ENCODE measurements at places on chromosomes 1 and 21.

- DNase-seq, result no peak
Measured at GRCh38 chr1:35112668-35113067, 33.5 kb downstream of the ZMYM1 start.

DNA sequence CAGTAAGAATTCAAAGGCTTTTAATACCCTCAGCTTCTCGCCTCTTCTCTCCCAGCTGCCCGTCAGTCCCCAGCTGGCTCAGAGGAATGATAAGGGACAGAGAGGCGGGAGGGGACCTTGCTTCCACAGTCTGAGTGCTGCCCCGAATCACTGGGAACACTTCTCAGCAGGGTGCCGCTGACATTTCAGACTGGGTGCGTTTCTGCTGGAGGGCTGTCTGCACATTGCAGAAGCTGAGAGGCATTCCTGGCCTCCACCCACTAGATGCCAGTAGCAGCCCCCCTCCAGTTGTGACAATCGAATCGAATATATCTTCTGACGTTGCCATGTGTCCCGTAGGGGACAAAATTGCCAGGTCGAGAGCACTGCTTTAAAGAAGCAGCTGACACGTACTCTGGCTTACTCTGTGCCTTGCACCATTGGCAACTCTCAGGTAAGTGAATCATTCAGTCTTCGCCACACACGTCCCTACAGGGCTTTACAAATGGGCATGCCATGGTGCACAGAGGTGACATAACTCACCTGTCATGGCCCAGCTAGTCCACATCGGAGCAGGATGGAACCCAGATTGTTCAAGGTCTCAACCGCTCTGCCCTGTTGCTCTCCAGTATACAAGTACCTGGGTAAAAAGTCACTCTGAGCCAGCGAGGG, 23.9 kb downstream of the CTNNBIP1 start:
- DNase-seq, result no peak

- no peak for DNase-seq
Measured at GRCh38 chr1:232327899-232328298, 302.0 kb downstream of the SIPA1L2 start.

DNA sequence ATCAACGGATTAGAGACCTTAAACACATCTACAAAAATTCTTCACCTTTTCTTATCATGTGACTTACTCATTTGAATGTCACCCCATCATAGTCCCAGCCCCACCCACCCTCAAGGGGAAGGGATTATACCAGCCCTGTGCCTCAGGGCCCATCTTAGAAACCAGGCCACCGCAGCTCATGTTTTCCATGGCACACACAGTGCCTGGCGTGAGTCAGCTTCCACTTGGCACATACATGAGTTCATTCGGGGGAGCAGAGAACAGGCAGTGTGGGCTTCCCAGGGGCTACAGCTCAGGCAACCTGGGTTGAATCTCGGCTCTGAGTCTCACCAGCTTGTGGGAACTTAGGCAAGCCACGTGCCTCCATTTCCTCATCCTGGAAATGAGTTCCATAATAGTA, 310.6 kb downstream of the NPHP4 start:
- no peak for DNase-seq

GRCh38 chr1:1272341-1273208, 1.1 kb downstream of the UBE2J2 start:
- DNase-seq, result no peak

DNA sequence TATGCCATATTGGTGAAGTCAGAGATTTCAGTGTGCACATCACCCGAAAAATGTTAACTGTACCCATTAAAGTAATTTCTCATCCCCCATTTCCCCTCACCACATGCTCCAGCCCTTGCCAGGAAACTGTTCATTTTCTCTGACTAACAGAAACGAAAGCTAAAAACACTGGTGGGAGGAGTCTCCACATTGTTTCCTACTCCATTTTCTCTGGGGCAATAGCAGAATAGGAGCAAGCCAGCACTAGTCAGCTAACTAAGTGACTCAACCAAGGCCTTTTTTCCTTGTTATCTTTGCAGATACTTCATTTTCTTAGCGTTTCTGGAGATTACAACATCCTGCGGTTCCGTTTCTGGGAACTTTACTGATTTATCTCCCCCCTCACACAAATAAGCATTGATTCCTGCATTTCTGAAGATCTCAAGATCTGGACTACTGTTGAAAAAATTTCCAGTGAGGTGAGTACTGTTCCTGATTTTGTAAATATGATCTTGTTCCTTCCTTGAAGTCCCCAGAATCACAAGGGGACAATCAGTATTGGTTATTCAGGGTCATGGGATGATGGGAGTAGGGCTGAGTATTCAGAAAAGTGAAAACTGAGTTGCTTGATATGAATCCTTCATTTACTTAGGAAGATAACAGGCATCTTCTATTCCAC, at the start of gene IFI16:
IFI16 (plus strand) TSS at position 204 of the 658 bp plus-strand sequence. CDS start 4,774 bp downstream, outside the sequence.
- peak; percentile 95 for DNase-seq

DNA sequence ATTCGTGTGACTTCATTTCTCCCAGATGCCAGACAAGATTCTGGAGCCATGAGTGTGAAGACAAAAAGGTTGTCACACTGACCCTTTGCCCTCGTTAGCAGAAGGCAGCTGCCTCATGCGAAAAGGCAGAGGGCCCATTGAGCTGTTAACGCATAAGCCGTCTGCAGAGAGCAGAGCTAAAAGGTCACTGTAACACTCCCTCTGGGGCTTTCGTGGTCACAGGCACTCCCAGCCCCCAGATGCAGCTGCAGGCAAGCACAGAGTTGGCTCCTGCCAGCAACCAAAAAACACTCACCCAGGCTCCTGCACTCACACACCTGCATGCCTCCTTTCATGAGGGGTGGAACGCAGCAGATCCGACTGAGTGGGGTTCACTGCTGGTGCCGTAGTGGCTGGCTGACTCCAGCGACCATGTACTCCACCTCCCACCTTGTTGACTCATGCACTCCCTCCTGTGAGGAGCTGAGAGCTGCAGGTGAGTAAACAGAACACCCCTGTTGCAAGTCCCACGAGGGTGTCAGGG, 287.5 kb downstream of the SMYD3 start:
- peak; percentile 7 for DNase-seq
